Stimulated activated CD8-positive, alpha-beta memory T cell treated with anti-CD3 and anti-CD28 coated beads, Interleukin-4, amount 100 ng/mL, for 1 hour (primary cell): ENCODE measurements at places on chromosomes 2 and 18.

- no peak for DNase-seq
Measured at GRCh38 chr2:12766421-12766879, 49.7 kb downstream of the TRIB2 start.

DNA sequence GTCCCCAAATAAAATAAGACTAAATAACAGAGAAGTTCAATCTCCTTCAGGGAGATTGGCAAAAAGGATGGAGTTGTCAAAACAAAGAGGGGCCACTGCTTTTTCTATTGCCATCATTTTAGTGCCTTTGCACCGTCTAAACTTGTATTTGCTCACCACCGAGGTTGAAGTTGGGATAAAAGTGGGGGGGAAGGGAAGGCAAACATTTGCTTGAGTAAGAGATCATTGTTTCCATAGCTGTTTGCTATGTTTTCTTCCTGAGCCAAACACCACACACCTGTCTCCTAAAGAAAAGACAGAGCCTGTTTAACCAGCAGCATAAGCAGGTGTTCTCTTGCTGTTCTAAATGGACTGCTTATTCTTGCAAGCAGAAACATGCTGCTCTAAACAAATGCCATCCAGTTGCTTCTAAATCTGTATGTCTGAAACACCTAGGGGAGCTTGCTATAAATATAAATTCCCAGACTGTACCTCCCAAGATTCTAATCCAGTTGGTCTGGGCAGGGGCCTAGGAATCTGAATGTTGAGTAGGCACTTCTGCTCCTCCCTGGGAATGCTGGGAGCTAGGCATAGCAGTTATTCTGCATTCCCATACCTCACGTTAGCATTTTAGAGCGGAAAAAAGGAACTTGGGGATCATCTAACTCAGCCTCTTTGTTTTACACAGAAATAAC lies 179.4 kb upstream of the ARL4C start:
- no peak for DNase-seq

DNA sequence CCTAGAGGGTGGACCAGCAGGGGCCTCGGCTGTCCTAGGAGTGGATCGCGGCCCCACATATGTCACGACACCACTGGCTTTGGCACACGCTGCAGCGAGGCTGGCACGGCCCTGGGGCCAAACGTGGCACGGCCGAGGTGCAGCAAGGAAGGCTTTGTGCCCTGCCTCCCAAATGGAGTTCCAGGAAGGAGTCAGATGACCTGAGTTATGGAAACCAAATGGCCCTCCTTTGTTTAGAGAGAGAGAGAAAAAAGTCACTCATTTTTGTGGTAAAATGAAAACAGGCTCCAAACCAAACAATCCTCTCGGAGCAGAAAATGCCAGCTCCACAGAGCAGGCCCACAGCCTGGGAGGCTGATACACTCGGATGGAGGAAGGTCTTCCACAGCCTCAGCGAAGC lies 105.6 kb downstream of the ANTXR1 start:
- DNase-seq = no peak

- DNase-seq = no peak
Measured at GRCh38 chr18:38933322-38933721, 1367.7 kb upstream of the CELF4 start.

GRCh38 chr2:119053700-119054436 lies 104.7 kb downstream of the C1QL2 start:
- no peak for DNase-seq

DNA sequence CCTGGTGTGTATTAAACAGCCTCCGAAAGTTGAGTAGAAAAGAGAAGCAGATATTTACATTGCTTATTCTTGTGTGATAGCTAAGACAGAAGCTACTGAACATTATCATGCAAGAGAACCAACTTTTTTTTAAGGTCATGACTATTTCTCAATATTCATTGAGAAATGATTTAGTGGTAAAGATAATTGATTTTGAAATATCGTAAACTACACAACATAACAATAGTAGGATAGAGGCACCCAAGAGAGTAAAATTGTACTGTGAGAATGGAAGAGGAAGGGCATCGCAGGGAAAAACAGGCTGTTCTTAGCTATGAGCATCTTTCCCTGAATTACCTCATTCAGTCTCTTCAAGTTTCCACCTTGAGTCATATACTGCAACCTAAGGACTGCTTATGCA lies 25.2 kb downstream of the HRH4 start:
- no peak for DNase-seq

- DNase-seq = no peak
Measured at GRCh38 chr18:73826098-73826497, 321.5 kb downstream of the FBXO15 start.

DNA sequence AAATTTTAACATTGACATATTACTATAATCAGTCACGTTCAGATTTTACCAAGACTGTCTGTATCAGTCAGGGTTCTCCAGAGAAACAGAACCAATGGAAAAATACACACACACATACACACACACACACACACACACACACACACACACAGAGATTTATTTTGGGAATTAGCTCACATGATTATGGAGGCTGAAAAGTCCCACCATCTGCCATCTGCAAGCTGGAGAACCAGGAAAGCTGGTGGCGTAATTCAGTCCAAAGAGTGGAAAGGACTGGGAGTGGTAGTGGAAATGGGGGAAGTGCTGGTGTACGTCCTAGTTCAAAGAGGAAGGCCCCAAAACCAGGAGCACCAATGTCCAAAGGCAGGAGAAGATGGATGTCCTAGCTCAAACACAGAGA lies 166.4 kb downstream of the AKAIN1 start:
- no peak for DNase-seq

- DNase-seq = no peak
Measured at GRCh38 chr2:56801214-56801613, 617.4 kb downstream of the CCDC85A start.

GRCh38 chr2:128660836-128661235 lies 342.2 kb upstream of the HS6ST1 start:
- no peak for DNase-seq

DNA sequence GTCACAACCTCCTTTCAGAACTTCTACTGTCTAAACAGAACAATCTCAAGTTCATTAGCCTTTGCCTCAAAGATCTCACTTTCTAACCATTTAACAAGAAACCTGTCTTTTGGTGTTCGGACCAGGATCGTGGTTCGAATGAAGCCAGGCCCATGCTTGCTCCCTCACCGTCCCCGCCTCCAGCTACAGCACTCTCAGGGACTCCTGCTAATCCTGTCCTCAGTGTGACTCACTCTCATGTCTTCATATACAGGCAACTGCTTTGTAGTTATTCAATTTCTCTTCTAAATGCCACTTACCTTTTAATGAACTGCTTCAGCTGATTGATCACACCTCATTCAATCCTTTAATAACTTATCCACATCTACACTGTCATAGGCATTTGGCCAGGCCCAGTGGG lies 15.8 kb downstream of the SERTAD2 start:
- no peak for DNase-seq

GRCh38 chr2:207515671-207516070 lies 14.1 kb upstream of the CREB1 start:
- DNase-seq = no peak

GRCh38 chr2:46471-47345 lies at the start of gene FAM110C:
FAM110C (minus strand) TSS chr2:46505; CDS start chr2:46385, 120 bp downstream.
- peak; percentile 10 for DNase-seq

GRCh38 chr2:59462422-59463197 lies 1090.8 kb downstream of the BCL11A start:
- DNase-seq = no peak

DNA sequence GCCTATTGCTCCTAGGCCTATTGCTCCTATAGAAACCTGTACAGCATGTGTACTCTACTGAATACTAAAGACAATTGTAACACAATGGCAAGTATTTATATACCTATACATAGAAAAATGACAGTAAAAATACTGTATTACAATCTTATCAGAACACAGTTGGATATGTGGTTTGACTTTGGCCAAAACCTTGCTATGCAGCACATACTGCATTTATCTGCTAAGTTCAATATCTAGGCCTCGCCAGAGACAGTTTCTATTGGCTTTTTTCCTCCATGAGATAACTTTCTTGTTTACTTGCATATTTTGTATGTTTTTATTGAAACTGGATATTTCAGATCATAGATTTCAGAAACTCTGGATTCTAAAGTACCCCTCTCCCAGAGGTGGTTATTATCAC lies 19.3 kb upstream of the TMEM87B start:
- DNase-seq = no peak

DNA sequence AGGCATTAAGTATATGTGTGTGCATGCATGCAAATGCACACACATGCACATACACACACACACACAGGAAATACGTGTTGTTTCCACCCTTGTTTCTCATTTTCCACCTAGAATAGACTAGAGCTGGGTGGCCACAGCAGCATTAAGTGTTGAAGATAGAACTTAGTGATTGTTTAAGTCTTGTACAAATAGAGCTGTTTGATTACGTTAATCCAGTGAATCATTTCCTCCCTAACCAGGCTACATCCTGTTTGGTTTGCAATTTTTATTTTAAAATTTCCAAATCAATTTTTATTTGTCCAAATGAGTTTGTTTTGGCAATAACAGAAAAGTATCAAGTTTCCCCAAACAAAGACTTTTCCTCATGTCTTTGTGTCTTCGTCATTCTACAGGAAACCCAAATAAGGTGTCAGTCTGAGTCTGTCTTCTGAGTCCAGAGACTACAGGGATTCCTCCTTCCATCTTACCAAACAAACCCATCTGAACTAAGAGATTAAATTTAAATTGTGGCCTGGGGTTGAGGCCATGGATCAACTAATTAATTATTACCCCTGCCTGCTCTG lies 74.6 kb upstream of the GALNT5 start:
- no peak for DNase-seq

- no peak for DNase-seq
Measured at GRCh38 chr18:60669938-60670337, 297.4 kb upstream of the MC4R start.

DNA sequence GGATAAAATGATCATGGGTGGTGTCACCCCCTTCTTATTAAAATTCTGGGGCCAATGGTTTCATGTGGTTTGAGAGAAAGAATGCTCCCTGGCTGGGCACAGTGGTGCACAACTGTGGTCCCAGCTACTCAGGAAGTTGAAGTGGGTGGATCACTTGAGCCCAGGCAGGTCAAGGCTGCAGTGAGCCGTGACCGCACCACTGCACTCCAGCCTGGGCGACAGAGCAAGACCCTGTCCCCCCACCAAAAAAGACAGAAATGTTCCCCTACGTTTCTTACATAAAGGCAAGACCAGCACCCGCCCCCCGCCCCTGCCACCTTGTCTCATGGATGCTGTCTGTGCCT lies 53.0 kb upstream of the ID2 start:
- DNase-seq = no peak

GRCh38 chr2:191635333-191636234 lies 42.4 kb upstream of the NABP1 start:
- DNase-seq = no peak

DNA sequence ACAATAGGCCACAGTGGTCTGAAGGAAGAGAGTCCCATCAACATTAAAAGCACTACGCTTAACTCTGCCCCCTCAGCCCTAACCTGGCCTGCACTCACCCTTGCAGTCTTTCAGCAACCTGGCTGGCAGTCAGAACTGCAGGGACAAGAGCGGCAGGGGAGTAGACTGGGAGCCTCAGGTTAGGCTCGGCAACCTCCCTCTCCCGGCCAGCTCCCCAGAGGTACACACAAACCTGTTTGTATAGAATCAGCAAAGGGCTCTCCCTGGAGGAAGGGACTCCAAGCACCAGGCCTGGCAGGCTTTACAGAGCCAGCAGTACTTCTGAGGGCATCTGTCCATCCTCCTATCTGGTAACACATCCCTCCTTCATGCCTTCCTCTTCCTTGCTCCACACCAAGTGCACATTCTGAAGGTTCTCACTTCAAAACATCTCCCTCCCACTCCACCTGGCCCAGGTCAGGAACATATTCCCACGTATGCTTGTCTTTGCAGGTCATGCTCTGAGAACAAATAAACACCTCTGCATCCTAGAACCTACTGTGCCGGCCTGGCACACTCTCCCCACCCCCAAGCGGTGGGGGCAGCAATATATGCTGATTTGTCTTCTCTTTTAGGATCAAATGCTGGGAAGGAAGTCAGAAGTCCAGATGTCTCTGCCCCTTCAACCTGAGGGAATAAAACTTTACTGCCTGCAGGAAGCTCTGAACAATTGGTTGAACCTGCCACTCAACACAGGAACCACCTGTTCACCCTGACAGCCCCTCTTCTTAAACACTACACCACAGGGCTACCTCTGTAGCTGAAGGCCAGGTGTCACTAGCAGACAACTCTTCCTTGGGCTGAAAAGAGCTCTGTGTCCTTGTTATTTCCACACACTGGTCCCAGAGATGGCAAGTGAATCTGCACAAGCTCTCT lies 12.6 kb upstream of the SFXN5 start:
- DNase-seq = no peak

DNA sequence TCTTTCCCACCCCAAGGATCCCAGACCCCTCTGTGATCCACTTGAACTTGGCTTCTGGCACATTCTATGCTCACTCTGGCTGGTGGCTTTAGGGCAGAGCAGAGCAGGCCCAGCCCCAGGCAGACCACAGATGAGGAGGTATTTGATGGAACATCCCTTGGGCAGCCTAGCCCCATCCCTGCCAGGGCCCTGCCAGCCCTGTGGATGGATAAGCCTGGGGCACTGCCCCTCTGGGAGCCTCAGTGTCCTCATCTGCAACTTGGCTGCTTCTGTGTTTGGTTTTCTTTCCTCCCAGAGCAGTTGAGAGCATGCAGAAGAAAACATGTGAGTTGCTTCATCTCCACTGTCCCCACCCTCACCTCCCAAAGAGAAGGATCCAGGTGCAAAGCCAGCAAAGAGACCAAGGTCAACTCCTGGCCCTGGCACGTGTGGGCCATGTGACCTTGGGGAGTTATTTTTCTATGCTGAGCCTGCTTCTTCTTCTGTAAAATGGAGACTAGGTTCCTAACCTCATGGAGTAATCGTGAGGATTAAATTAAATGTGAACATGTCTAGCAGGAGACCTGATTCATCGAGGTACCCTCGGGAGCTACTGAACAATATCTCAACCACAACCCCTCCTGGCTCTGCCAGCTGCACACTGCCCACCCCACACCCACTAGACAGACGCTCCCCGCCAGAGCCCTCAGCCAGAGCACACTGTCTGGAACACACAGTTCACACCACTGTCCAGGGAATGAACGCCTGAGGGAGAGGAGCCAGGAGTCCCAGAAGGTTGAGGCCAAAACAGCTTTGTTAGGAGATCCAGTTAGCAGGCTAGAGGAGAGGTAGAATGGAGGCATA lies 14.6 kb upstream of the TNS1 start:
- DNase-seq = no peak

DNA sequence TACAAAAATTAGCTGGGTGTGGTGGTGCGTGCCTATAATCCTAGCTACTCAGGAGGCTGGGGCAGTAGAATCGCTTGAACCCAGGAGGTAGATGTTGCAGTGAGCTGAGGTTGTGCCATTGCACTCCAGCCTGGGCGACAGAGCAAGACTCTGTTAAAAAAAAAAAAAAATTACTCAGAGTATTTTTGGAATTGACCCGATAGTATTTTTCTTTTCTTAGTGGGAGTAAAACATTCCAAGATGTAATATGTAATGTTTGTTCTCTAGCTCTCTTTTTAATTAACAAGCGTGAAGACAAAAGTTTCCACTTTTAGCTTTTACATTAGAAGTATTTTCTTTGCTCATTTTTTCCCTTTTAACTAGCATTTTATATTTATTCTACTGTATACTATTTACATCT lies 12.0 kb upstream of the TMEM18 start:
- no peak for DNase-seq

- no peak for DNase-seq
Measured at GRCh38 chr2:174035981-174036742, 71.0 kb upstream of the SP3 start.

GRCh38 chr18:47262301-47263149 lies 11.1 kb upstream of the SKOR2 start:
- DNase-seq = no peak
